Activated CD4-positive, alpha-beta T cell treated with anti-CD3 and anti-CD28 coated beads for 24 hours (primary cell): ENCODE measurements at places on chromosomes 2 and 18.

GRCh38 chr18:50558157-50558556, 1.7 kb upstream of the MAPK4 start:
- DNase-seq, result no peak

DNA sequence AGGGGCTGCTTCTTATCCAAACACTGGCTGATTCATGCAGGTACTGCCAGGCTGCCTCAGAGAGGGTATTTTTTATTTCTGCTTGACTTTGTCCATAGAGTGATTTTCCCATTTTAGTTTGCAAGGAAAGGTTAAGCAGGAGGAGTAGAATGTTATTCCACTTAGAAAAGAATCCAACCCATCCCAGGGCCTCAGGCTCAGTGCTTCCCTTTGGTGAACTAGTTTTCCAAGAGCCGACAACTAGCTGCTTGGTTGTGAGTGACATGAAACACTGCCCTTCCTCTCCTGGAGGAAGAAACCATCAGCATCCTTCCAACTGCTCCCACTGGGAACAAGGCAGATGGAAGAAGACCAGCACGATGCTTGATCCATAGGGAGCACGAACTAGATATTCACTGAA, 58.5 kb downstream of the BCL2 start:
- DNase-seq, result no peak

DNA sequence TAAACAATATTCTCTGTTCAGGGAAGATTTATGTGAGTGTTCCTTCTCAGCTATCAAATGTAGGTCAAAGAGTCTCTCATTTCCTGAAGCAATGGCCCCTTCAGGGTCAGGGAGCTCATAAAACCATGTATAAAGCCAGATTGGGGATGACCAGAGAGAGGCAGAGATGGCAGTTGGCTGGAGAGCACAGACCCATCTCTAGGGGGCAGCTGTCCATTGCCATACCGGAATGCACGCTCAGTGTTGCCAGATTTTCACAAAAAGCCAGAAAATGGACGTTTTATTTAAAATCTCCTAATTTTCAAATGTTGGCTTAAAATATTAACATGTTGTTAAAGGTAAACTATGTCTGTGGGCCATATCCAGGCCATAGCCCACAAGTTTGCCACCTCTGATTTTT, 1920.7 kb upstream of the CELF4 start:
- DNase-seq, result no peak

GRCh38 chr2:184425083-184425482, 173.2 kb upstream of the ZNF804A start:
- no peak for DNase-seq

GRCh38 chr2:10017313-10017941, 25.9 kb upstream of the KLF11 start:
- DNase-seq, result no peak

- no peak for DNase-seq
Observed at GRCh38 chr18:61731178-61731577, 161.6 kb downstream of the RNF152 start.

DNA sequence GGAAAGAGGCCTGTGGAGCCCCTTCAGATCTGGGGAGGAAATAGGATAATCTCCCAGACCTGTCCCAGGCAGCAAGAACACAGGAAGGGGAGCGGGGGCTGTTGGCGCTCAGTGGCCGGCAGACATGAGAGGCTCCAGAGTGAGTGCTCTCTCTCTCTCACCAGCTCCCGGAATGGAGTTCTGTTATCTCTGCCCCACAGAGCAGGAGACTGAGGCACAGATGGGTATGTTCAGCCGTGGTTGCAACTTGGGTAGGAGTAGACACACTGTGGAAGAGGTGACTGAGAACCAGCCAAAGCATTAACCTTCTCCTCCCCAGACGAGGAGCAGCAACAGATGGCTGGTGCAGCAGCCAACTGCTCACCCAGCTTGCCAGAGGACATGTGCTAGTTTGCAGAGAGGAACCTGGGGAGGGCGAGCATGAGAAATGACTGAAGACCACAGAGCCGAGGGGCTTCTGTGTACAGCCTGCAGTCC, 82.0 kb downstream of the NRP2 start:
- no peak for DNase-seq

DNA sequence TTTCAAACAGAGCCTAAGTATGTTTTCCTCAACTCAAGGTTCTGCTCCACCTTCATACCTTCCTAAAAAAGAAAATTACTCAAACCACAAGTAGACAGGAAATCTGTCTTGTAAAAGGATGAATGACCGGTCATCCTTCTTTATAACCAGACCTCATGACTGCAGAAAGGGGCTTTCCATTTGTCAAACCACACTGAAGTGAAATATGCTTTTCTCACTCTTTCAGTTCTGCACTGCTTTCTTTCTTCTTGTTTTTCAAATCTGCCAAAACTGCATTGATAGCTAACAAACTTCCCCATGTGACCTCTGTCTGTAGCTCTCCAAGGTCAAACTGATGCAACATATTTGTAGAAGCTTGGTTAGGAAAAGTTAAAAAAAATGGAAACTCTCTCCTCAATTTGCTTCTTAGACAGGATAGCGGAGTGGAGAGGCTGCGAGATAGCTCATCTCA, 308.9 kb upstream of the CCDC68 start:
- no peak for DNase-seq
